Foreskin keratinocyte (primary cell): ENCODE measurements at places on chromosomes 11 and 22. TPM values are rescaled to one million over a fixed set of nuclear protein-coding genes. Genes with fewer than 3 reads are reported as not detected.

GRCh38 chr11:2215561-2216399, 44.2 kb upstream of the TH start:
- no peak for DNase-seq

GRCh38 chr11:106503901-106504300, 426.4 kb downstream of the AASDHPPT start:
- no peak for DNase-seq

GRCh38 chr11:60334005-60334620, 7.1 kb downstream of the MS4A6E start:
- DNase-seq, result peak; percentile 10

DNA sequence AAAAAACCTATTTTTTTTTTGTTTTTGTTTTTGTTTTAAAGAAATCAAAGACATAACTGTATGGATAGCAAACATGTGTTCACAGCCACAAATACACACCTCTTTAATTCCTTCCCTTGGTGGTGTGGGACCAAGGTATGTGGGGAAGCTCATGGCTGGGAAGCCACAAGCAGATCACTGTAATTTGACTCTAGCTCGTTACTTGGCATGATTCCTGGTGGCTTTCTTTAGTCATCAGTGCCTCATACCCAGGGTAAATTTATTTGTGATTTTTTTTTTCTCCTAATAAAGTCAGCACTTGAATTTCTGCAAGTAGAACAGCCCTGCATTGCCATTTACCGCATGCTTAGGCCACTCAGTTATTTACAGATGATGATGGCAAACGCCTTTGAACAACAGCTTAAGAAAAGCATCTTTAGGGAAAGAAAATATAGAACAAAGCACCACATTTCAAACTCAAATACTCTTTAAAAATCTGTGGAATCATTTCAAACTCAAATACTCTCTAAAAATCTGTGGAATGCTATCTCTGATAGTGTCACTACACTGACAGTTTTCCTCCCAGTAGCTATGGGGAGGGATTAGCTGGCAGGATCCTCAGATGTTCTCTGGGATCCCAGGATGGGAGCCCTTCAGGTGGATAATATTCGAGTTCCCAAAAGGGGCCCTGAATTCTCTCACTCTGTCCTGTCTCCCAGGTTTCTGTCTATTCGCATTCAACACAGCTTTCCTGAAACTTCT, 687.2 kb downstream of the OPCML start:
- DNase-seq, result peak; percentile 6

- peak; percentile 99 for DNase-seq
Observed at GRCh38 chr22:36395915-36396314, 8.1 kb upstream of the MYH9 start.

GRCh38 chr11:75420224-75421034, 12.6 kb downstream of the KLHL35 start:
- DNase-seq, result no peak

The ANO1 gene
- 58.9 and 71.4 TPM in 2 replicates for total RNA-seq

The MRGPRF gene
- total RNA-seq, result 0.07 and 0.14 TPM in 2 replicates

The TSKU gene
- total RNA-seq, result 41.4 and 43.3 TPM in 2 replicates

The TNNI2 gene
- total RNA-seq, result 5.6 and 8.6 TPM in 2 replicates

The DCDC1 gene
- 0.07 and 0.11 TPM in 2 replicates for total RNA-seq

The FOLR1 gene
- not detected in 2 replicates for total RNA-seq

The ADM2 gene
- 0.95 and 2.0 TPM in 2 replicates for total RNA-seq
